ENCODE measurements at places on chromosomes 4 and X.

GRCh38 chrX:19627081-19627480, 111.8 kb upstream of the MAP3K15 start:
- peak; percentile 12 for DNase-seq

DNA sequence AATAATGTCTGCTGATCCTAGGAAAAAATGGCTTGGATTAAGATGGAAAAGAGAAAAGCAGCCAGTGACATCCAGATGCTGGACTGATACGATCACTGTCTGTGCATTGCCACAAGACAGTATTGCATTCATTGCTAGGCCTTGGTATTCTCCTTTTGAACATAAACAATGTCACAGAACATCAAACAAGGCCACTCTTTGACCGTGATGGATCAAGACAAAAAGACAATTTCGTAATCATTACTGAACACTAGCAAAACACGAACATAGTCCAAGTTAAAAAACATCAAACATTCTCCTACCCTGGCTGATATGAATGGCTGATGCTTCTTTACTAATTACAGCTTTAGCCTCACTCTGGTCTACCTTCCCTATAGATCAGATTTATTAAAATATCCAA, 374.1 kb upstream of the CXorf51B start:
- no peak for DNase-seq

DNA sequence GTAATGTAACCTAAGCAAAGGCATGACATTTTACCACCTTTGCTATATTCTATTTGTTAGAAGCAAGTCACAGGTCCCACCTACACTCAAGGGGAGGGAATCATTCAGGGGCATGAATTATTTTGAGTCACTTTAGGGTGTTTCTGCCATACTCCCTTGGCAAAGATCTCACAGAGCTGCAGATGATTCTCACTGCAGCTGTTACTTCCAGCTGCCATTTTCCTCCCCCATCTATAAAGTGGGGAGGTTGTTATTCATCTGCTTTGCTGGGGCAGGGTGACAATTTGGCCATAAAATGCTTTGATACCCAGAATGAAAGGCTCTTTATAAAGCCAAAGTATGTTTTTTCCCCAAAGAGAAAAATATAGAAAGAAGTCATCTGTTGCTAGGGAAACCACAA, 136.5 kb upstream of the SMIM31 start:
- no peak for DNase-seq

DNA sequence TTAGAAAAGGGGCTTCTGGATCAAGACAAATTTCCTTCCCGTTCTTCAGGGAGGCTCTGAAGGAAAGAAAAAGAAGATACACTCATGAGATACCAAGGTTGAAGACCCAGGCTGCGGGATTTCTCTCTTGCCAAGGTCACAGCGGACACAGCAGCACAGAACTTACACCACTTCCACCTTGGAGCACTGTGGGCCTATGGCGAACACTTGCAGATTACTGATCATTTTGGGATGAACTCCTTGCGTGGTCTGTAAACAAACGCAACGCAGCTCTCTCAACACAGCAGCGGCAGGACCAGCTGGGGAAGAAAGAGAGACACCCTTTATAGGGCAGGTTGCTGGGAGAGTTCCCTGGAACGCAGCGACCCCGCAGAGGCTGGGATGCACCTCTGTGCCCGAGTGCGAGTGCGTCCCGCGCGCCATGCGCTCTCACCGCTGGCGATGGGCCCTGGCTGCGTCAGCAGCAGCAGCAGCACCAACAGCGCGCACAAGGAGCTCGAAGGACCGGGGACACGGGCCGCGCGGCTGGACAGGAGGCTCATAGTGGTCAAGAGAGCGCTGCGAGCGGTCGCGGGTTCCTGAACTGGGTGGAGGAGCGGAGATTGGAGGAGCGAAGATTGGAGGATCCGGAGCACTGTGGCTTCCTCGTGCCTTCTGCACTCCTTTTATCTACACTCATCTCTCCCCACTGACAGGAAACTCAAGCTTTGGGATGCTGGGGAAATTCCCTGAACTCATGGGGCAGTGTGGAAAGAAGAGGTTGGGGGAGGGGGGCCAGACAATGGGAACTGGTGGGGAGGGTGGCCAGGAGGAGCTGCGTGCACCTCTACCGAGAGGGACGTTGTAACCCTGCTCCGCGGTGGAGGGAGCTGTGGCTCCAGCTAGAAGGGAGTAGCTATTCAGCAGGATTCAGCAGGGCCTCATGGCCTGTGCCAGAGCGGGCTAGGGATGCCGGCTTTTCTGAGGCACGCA, at the start of gene CXCL5:
CXCL5 (minus strand) TSS at position 638 of the 972 bp plus-strand sequence; CDS start at position 542, 96 bp downstream.
- DNase-seq = peak; percentile 40

DNA sequence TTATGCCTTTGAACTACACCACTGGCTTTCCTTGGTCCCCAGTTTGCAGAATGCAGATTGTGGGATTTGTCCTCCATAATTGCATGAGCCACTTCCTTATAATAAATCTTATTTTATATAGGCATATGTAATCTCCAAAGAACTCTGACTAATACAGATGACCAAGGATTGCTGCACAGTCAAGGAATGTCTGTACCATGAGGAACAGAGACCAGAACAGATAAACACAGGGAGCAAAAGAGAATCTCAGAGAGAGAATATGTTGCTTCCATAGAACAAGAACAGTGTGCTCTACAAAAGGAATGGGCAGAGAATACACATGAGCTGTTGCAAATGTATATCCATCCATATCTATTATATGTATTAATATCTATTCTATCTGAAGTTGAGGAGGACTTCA, 111.1 kb downstream of the ADRA2C start:
- no peak for DNase-seq

DNA sequence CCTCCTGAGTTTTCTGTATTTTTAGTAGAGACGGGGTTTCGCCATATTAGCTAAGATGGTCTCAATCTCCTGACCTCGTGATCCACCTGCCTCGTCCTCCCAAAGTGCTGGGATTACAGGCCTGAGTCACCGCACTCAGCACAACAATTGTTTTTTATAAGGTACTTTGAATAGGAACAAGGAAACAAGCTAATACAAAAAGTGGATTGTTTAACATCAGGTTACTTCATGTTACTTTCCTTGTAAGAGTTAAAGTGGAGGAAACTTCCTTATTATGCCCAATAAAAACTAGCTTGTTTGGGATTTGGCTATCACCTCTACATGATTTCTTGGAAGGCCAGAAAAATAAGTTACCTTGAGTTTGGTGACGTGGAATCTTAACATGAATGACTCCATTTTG, 698.7 kb downstream of the CCSER1 start:
- DNase-seq = no peak

DNA sequence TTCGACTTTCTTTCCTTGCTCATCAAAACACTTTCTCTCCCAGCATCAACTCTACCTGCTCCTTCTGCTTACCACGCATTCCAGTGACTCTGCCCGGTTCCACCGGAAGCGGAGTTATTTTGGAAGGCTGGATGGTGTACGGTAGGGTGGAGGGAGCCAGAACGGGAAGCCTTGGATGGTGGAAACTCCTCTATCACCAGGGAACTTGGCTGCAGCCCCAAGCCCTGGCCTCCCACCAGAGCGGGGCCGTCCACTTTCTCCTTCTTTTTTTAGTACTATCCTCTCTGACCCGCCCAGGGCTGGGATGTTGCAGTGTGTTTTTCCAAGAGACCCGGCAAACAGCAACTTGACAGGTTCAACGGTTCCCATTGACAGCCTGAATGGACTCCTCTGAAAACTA, 27.6 kb downstream of the ADGRG2 start:
- DNase-seq = peak; percentile 31

GRCh38 chr4:5878359-5878758, 14.5 kb downstream of the CRMP1 start:
- DNase-seq = no peak

DNA sequence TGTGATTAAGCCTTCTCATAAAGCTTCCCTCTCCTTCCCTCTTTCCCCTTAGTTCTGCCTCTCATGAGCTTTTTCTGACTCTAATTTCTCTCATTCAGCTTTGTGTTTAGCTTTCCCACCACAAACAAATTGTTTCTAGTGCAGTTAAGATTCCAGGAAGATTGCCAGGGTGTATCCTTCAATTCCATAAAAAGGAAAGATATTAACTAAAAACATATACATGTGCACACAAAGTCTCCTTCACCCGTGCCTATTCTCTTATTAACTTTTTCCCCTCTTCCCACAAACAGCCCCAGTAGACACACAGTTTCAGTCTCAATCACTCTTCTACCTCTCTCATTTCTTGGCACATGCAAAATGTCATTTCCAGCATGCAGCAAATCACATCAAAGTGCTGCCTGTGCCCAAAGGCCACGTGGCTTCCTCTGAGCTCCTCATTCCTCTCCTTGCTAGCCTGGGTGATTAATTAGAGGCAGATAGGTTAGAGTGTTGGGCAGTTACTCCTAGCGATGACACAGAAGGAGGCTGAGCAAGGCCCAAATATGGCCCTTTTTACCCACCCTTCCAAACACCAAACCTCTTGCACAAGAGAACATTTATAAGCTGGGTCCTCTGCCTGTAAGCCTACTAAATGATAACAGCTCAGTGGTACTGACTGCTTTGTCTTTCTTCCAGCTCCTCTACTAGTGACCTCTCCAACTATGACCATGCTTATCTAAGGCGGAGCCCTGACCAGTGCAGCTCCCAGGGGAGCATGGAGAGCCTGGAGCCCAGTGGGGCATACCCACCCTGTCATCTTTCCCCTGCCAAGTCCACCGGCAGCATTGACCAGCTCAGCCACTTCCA, 159.6 kb downstream of the SOWAHB start:
- no peak for DNase-seq

DNA sequence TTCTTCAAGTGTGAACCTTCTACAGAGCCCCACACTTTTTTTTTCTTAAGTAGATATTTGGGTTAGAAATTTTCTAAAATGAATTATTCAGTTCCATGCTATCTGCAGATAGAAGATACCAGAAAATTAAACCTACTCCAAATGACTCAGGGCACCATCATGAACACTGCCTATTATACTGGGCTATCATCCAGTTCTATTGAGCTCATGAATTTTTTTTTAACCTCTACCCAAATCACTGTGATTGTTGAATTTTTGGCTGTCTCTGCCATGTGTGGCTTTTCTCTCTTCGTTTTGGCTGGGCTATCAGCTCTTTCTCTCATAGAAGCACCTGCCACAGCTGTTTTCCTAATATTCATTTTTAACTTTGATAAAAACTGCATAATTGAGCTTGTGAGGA, 31.0 kb upstream of the SLC34A2 start:
- DNase-seq = no peak

DNA sequence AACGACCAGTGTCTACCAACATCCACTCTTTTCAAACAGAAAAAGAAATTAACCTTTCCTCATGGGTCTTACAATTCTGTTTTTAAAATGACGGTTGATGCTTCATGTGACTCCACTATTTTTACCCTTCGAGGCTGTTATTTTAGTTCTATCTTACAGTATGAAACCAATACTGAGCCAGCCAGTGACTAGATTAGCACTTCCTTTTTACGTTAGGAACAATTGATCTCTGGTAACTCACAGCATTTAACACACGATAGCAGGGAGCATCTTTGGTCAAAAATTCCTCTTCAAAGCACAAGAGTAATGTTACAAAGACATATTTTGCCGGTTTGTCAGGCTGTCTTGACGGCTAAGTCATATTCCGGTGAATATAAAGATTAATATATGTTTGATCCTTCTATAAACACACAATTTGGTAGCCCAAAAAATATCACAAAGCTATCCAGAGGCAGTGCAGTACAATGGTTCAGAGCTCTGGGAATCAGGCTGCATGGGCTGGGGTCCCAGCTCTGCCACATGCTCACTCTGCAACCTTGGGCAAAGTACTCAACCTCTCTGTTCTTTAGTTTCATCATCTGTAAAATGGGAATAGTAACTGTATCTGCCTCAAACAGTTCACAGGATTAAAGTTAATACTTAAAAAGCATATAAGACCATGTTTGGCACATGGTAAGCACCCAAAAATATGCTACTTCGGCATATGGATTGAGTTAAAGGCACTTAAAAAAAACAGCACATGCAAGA, 62.9 kb upstream of the TXK start:
- no peak for DNase-seq
